Thoracic aorta (tissue), 2 donors: ENCODE measurements at places on chromosomes 1 and 21. TPM values are rescaled to one million over a fixed set of nuclear protein-coding genes. Genes with fewer than 3 reads are reported as not detected.

GRCh38 chr1:196660272-196660671 lies 8.4 kb downstream of the CFH start:
- H3K27ac ChIP-seq: no peak overlapping the region
- no peaks in the 10 kb centered on the region for H3K27me3 ChIP-seq
- no peaks in the 10 kb centered on the region for H3K36me3 ChIP-seq
- no peaks in the 10 kb centered on the region for H3K4me1 ChIP-seq
- DNase-seq: no peak

DNA sequence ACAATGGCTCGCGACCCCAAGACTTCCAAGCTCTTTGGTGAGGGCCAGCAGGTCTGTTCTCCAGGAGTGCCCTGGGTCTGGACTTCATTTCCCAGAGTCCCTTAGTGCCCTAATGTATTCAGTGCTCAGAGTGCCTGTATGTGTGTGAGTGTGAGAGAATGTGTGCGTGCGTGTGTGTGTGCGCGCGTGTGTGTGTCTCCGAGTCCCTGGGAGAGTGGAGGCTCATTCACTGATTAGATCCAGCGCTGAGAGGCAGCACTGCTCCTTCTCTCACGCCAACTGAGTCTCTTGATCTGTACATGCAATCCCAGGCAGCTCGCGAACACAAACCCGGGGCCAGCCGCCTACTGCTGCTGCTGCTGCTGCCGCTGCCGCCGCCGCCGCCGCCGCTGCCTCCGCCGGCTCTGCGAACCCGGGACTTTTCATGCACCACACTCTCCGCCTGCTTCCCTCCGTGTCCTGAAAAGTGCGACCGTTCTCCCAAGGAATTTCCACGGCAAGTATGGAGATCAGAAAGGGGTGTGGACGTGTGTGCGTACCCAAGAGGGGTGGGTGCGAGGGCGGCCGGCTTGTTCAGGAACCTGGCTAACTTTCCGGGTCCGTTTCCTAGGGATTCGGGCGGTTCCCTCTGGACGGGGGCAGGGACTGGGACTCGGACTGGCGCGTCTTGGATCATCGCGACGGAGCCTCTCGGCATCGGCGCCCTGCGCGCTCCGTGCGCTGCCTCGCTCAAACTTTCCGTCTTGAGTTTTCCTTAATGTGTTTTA lies at the start of gene RNF220:
RNF220 (plus strand) TSS at position 225 of the 767 bp plus-strand sequence.
- H3K27ac ChIP-seq: no peak within 1 kb of the TSS
- peaks cover 31% of the 10 kb centered on the region for H3K4me1 ChIP-seq
- H3K36me3 ChIP-seq: no peaks in the 10 kb centered on the region
- H3K27me3 ChIP-seq: peaks cover 28% of the 10 kb centered on the region
- peak within 1 kb of the TSS; percentile 73 for H3K4me3 ChIP-seq
- no peak for DNase-seq

DNA sequence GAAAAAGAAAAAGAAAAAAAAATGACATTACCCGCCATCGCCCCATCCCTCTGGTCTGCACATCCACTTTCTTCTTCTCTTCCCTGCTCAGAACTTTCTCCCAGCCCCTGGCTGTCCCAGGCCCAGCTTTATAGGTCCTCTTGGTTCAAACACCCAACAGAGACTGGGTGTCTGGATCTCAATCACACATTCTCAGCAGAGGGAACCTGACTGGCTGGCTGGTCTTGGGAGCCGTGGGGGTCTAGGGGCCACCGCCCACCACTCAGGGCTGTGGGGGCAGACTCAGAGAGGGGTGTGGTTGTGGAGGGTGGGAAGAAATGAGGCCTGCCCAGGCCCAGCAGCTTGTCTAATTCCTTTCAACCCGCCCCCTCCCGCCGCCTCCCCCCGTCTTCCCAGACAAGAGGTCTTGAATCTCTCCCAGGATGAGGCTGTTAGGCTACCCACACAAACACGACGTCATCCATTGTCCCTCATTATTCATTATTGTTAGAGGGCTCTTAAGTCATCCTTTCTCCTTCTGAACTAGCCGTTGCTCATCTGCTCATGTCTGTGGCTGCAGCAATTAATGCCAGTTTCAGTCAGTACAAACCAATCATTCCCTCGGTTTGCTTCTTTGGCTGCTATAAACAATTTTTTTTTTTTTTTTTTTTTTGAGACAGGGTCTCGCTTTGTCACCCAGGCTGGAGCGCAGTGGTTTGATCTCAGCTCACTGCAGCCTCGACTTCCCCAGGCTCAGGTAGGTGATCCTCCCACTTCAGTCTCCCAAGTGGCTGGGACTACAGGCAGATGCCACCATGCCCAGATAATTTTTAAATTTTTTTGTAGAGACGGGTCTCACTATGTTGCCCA lies 40.6 kb upstream of the CLIC4 start:
- H3K4me1 ChIP-seq: no peaks in the 10 kb centered on the region
- no peaks in the 10 kb centered on the region for H3K27me3 ChIP-seq
- H3K27ac ChIP-seq: no peak overlapping the region
- H3K36me3 ChIP-seq: no peaks in the 10 kb centered on the region
- H3K4me3 ChIP-seq: peak overlapping the region; percentile 10
- no peak for DNase-seq

DNA sequence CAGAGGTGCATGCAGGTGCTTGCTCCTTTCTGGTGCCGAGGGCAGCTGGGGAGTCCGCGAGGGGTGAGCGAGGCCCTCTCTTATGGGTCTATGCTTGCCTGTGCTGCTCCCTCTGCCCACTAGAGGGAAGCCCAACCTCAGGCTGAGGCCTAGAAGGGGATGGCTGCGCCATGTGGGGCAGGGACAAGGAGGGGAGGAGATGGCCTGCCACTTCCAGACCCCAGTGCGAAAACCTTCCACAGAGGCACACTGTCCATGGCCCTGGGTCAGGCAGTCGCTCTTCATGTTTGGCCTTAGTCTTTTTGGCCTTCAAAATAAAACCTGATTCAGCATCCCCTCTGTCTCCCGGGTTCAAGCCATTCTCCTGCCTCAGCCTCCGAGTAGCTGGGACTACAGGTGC lies 14.0 kb downstream of the RHBG start:
- no peaks in the 10 kb centered on the region for H3K27me3 ChIP-seq
- no peak overlapping the region for H3K4me3 ChIP-seq
- no peak for DNase-seq
- no peak overlapping the region for H3K27ac ChIP-seq

DNA sequence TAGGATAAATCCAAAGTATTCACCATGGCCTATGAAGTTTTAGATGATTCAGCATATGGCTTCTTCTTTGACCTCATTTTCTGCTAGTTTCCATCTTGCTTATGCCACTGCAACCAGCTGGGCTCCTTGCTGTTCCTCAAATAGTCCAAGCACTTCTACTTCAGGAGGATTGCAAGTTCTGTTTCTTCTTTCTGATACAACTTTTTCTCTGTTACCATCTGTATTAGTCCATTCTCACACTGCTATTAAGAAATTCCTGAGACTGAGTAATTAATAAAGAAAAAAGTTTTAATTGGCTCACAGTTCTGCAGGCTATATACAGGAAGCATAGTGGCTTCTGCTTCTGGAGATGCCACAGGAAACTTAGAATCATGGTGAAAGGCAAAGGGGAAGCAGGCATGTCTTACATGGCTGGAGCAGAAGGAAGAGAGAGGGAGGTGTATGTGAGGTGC lies 20.3 kb downstream of the PTGS2 start:
- H3K4me3 ChIP-seq: no peak overlapping the region
- no peaks in the 10 kb centered on the region for H3K36me3 ChIP-seq
- no peak for DNase-seq

- H3K36me3 ChIP-seq: no peaks in the 10 kb centered on the region
- peaks cover 11% of the 10 kb centered on the region for H3K4me1 ChIP-seq
- H3K4me3 ChIP-seq: peak overlapping the region; percentile 81
These were observed 1.9 kb downstream of the DDAH1 start for GRCh38 chr1:85462931-85463649.

The TFF3 gene
- total RNA-seq: not detected

DNA sequence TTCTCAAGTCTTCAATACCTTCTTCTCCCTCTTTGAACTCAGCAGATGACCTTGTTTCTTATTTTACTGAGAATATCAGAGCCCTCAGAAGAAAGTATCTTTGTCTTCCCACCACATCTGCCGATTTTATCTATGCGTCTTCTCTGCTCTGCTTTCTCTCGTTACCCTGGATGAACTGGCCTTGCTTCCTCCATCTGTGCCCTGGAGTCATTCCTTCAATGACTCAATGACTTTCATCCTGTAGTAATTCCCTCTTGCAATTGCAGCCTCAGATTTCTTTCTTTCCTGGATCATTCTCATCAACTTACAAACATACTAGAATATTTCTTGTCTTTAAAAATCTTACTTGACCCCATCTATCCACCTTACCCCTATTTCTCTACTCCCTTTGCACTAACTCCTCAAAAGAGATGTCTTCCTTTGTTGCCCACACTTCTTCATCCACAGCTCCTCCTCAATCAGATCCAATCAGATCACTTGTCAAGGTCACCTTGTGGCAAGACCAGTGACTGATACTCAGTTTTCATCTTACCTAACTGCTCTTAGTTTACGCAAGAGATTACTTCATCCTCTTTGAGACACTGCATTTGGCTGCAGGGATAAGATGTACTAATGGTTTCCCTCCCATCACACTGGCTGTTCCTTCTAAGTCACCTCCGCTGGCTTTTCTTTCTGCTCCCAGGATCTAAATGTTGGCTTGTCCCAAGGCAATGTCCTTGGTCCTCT lies 8.2 kb upstream of the TGFBR3 start:
- no peak for DNase-seq

- H3K4me3 ChIP-seq: no peak overlapping the region
- H3K36me3 ChIP-seq: no peaks in the 10 kb centered on the region
- no peak for DNase-seq
- no peak overlapping the region for H3K27ac ChIP-seq
These were observed 118.2 kb upstream of the PDE4B start for GRCh38 chr1:65674522-65674921.

The PADI3 gene
- total RNA-seq: not detected

DNA sequence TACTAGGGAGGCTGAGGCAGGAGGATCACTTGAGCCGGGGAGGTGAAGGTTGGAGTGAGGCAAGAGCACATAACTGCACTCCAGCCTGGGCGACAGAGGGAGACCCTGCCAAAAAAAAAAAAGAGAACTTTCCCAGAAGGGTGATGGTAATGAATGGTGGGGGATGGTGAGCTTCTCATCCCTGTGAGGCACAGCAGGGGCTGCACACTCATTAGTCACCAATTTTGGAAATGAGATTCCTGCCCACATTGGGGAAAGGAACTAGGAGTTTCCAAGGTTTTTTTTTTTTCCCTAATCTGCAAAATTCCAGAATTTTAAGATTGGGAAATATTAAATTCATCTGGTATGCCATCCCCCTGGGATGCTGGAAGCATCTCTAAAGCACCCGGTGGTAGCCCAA lies 50.2 kb upstream of the SSBP3 start:
- H3K27ac ChIP-seq: no peak overlapping the region
- no peak for DNase-seq
- H3K4me3 ChIP-seq: no peak overlapping the region
- H3K36me3 ChIP-seq: no peaks in the 10 kb centered on the region
- no peaks in the 10 kb centered on the region for H3K4me1 ChIP-seq
- H3K27me3 ChIP-seq: no peaks in the 10 kb centered on the region

The VWA5B1 gene
- not detected for total RNA-seq

GRCh38 chr1:10195570-10195969 lies 14.8 kb upstream of the KIF1B start:
- no peak overlapping the region for H3K27ac ChIP-seq
- no peaks in the 10 kb centered on the region for H3K27me3 ChIP-seq
- H3K36me3 ChIP-seq: no peaks in the 10 kb centered on the region
- no peak overlapping the region for H3K4me3 ChIP-seq

The PLCH2 gene
- total RNA-seq: 1.1 TPM

The SELENBP1 gene
- total RNA-seq: 41.8 TPM

DNA sequence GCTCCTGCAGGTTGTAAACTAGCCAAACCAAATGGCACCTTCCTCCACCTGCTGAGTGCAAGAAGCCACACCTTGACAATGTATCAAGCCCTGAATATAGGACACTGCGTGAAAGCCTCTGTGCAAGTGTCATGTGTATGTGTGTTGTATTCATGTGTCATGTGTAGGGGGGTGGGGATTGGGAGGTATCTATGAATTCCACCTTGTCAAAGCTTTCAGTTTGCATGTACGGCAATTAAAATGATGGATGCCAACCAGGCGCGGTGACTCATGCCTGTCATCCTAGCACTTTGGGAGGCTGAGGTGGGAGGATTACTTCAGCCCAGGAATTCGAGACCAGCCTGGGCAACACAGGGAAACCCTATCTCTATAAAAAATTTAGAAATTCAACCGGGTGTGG lies 19.8 kb downstream of the CD34 start:
- H3K4me3 ChIP-seq: no peak overlapping the region
- H3K27ac ChIP-seq: peak overlapping the region; percentile 94
- no peak for DNase-seq

The CD1B gene
- not detected for total RNA-seq

- no peaks in the 10 kb centered on the region for H3K36me3 ChIP-seq
- DNase-seq: no peak
- no peak overlapping the region for H3K27ac ChIP-seq
- H3K4me1 ChIP-seq: peaks cover 4% of the 10 kb centered on the region
These were observed 20.0 kb downstream of the ADAMTS5 start for GRCh38 chr21:26946744-26947446.
